ENCODE measurements at places on chromosomes 6 and 20.

DNA sequence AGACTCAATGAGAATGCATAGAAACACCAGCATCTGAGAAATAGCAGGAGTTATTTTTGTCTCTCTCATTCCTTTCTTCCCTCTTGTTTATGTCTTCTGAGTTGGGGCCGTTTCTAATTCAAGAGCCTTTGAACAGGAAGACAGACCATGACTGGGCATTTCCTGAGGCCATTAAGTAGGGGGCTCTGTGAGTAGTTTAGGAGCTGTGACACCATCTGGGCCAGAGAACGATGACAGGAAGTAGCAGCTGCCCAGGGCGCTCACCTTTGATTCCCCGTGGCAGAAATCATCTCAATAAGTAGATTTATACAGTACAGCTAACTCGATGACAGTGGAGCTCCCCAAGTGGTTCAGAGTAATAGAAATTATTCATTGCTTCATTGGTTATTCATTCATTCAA lies 298.4 kb upstream of the PLN start:
- no peak for DNase-seq

GRCh38 chr6:44386929-44387345 lies 569 bp upstream of the CDC5L start:
- DNase-seq: no peak

- DNase-seq: no peak
These were observed 111.5 kb downstream of the MOXD1 start for GRCh38 chr6:132289756-132290155.

DNA sequence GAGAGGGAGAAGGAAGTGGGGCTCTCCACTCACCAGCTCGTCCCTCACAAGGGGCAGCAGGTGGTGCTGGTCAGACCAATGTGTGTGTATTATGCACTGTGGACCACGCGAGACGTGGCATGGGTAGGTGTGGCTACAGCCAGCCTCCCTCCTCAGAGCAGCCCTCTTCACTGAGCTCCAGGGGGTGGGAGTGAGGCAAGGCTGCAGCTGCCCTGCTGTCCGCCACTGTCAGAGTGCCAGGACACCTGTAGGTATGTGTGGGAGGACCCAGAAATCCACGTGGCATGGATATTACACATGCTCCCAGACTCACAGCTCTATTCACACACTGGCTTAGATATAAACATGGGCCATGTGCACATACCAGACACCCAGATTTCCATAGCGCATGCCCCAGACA lies 90.3 kb downstream of the VEGFA start:
- DNase-seq: no peak

DNA sequence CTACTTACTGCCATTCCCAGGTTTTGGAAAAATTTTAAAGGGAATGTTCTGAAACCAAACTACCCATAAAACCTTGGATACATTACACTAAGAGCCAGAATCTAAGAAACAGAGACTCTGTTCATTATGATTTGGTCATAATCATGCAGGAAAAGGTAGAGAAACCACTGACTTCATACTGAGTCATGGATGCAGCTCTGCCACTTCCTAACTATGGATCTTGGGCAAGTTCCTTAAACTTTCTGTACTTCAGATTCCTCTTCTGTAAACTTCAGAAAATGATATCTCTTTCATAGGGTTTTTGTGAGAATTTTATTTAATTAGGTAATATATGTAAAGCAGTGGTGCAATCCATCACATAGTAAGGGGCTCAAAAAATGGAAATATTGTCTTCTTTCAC lies 20.0 kb downstream of the PLA2G7 start:
- DNase-seq: no peak

GRCh38 chr20:57573894-57574293 lies 13.0 kb downstream of the PCK1 start:
- no peak for DNase-seq

- no peak for DNase-seq
These were observed 274.3 kb downstream of the COL12A1 start for GRCh38 chr6:74931558-74931957.

- no peak for DNase-seq
These were observed 44.1 kb downstream of the KIAA0408 start for GRCh38 chr6:127415096-127415495.

Measured in HL-60 (cell line).